CD4-positive, alpha-beta T cell treated with Interferon gamma for 1 hour (primary cell): ENCODE measurements at places on chromosomes 1 and 21.

- DNase-seq: peak; percentile 14
Measured at GRCh38 chr1:23168079-23168444, 594 bp downstream of the LUZP1 start.

GRCh38 chr21:39048574-39048973, 134.7 kb downstream of the PSMG1 start:
- no peak for DNase-seq

DNA sequence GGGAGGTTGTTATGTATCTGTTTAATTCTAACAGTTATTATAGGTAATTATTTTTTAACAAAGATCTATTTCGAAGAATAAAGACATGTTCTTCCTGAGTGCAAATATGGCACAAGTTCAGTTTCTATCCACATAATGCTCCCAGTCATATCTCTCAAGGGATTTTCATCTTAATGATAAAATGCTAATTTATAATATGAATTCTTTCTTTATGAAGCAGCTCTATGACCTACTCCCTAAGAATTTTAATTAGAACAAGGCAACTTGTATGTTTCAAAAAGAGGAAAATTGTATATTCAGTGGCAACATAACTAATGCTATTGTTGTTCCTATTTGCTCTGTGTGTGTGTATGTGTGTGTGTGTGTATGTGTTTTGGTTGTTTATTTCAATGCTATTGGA, 1222.1 kb upstream of the NCAM2 start:
- no peak for DNase-seq

GRCh38 chr1:230047114-230047865, 19.7 kb upstream of the GALNT2 start:
- DNase-seq: no peak

- DNase-seq: no peak
Measured at GRCh38 chr1:228794173-228794572, 58.9 kb downstream of the RHOU start.

DNA sequence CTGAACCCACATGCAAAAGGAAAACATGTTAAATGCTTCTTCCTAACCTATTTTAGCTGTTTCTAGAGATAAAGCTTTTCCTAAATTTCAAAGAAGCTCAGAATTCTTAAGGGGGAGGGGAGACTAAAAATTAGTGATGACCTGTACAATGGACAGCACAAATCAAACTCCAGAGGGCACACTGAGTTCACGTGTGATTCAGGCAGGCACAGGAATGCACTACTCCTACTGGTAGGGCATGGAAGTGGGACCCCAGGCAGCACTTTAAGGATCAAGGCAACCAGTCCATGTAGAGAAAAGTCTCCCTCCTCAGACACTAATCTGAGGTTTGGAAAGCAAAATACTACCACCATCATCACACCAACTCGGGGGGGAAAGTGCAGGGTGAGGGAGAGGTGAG, 31.3 kb upstream of the CLCA4 start:
- DNase-seq: no peak
